NCI-H446 treated with DMSO at 0.1 percent for 48 hours (cell line): ENCODE measurements at places on chromosomes 7 and 10.

GRCh38 chr10:128566361-128566968 lies 440.2 kb upstream of the MKI67 start:
- no peak for DNase-seq

DNA sequence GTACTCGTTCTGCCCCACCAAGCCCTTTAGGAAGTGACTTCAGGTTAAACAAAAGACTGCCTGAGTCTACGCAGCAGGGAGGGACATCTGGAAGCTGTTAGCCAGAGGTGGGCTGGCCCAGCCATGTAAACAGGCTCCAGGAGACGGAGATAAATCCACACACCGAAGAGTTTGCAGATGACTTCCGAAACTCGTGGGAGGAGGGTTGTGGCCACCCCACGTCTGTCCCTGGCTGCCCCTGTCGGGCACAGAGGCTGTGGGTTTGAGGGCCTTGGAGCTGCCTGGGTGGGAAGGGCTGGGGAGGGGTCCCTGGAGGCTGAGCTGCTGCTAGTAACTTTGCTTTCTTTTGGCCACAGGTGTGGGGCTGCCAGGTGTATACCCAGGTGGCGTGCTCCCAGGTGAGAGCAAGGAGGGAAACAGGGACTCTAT lies 15.6 kb downstream of the ELN start:
- no peak for DNase-seq

GRCh38 chr7:55191161-55191925 lies 172.5 kb downstream of the EGFR start:
- DNase-seq = no peak

GRCh38 chr7:158729646-158730382 lies 25.2 kb upstream of the NCAPG2 start:
- no peak for DNase-seq

DNA sequence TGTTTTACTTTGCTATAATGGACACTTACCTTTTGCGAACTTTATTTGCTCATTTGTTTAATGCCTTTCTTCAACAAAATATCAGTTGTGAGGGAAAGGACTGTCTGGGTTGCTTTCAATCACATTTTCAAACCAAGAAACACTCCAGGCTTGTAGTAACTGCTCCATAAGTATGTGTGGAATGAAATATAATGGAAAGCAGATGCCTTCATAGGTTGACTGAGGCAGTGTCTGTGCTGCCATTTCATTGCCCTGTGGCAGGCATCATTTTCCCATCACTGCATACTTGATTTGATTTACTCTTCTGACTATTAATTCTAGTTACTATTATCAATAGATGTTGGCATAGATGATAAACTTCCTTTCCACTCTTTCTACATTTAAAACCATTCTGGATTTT lies 762.3 kb downstream of the CNTNAP2 start:
- DNase-seq = no peak

DNA sequence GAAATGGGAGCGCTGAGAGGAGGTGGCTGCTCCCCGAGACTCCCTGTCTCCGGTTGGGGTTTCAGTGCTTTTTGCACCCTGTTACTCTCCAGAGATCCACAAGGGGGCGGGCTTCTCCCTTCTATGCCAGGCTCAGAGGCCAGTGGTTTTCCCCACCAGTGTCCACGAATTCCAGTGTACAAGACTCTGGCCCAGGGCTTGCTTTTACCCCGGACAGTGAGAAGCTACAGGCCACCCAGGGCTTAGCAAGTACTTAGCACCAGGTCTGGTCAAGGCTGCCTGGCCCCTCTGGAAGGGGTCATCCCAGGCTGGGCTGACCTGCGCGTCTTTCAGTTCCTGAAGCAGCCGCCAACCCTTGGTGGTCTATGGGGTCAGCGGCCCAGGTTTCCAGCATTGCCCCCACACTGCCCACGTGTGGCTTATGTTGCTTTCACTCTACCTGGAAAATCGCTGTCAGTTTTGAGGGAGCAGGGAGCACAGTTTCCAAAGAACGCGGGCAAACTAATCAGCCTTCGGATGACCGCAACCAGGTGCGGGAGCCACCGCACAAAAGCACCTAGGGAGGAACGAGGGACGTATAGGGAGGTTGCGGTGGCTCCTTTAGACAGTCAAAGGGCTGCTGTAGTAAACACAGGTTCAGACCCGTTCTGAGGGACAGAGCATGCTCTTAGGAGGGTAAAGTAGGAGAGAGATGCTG lies 6.8 kb downstream of the CYP26A1 start:
- DNase-seq = no peak

DNA sequence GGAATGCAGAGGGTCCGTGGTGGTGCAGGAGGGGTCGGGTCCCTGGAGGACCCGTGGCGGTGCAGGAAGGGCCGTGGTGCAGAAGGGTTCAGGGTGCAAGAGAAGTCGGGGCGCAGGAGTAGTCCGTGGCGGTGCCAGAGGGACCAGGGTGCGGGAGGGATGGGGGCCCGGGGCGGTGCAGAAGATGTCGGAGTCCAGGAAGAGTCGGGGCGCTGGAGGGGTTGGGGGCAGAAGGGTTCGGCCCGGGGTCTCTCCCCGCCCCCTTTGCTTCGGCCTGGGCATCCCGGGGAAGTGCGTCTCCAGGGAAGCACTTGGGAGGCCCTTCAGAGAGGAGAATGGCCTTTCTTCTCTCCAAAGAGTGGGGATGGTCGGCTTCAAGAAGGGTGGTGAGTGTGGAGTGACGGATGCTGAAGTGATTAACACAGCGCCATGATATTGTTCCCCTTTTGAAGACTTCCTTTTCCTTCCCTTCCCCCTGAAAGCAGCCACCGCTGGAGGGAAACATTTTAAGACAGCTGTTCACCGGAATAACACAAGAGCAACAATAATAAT lies 997 bp downstream of the WDR37 start:
- DNase-seq = no peak

DNA sequence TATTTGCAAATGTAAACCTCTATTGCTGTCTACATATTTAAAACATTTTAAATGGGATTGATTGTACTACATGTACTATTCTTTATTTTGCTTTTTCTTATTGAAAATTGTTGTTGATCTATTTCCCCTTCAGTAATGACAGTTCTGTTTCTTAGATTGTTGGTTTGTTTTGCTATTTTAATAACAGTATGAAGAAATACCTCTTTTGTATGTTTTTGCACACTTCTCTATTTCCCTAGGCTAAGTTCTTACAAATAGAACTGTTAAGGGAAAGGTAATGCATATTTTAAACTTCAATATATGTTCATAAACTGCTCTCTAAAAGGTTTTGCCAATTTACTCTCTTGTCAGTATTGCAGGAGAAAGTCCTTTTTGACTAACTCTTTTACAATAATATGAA lies 195.0 kb upstream of the PRPS1L1 start:
- DNase-seq = no peak

DNA sequence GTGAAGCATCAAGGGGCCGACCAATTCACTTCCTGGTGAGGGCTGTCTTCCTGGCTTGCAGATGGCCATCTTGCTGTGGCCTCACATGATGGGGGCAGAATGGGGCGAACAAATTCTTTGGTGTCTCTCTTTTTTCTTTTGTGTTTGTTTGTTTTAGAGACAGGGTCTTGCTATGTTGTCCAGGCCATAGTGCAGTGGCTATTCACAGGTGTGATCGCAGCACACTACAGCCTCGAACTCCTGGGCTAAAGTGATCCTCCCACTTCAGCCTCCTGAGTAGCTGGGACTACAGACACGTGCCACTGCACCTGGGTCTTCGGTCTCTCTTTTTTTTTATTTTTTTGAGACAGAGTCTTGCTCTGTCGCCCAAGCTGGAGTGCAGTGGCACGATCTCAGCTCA lies 20.1 kb downstream of the NOLC1 start:
- no peak for DNase-seq

- no peak for DNase-seq
Measured at GRCh38 chr7:41222746-41223145, 480.1 kb downstream of the INHBA start.

- peak; percentile 24 for DNase-seq
Measured at GRCh38 chr7:114864278-114864677, 57.6 kb upstream of the MDFIC start.

GRCh38 chr10:60662917-60663614 lies 115.2 kb upstream of the CDK1 start:
- DNase-seq = no peak

- no peak for DNase-seq
Measured at GRCh38 chr7:30851651-30852307, 59.9 kb upstream of the AQP1 start.

GRCh38 chr10:24925799-24926198 lies 26.6 kb downstream of the PRTFDC1 start:
- DNase-seq = no peak

DNA sequence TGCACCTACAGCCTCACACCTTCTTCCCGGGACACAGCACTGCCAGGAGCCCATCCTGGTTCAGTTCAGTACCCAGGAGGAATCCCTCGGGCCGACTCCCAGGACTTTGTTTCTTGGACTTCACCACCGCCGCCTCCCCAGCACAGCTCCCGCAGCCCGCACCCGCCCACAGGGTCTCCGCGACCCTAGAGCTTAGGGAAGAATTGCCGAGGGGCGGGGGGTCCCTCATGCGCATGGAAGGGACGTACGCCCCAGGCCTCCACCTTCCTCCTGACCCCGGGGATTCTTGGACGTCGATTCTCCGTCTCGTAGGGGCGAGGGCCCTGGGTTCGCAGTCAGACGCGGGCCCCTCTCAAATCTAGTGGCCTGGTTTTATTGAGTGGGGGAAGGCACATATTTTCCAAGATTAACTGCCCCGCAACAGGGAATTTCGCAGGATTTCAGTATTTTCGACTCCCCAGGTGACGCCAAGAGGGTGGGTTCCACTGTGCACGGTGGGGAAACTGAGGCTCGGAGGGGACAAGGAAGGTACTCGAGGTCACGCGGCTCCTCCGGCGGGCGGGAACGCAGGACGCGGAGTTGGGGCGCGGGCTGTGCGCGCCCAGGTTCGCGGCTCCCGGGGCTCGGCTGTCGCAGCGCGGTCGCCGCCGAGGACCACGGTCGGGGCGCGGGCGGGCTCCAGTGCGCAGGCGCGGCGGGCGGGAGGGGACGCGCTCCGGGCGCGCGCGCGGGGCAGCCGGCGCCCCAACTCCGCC lies at the start of gene ADCY1:
TSS of gene ADCY1 (plus strand) at position 708 of the 755 bp plus-strand sequence. CDS start 176 bp downstream, outside the sequence.
- DNase-seq = no peak

- peak; percentile 10 for DNase-seq
Measured at GRCh38 chr7:50356212-50356944, 51.9 kb downstream of the IKZF1 start.
